Activated CD4-positive, alpha-beta T cell treated with anti-CD3 and anti-CD28 coated beads, Interleukin-2, amount 10 ng/mL, durations not matched to agents 7 days and 5 days (primary cell): ENCODE measurements at places on chromosomes 1 and 21. TPM values are rescaled to one million over a fixed set of nuclear protein-coding genes. Genes with fewer than 3 reads are reported as not detected.

The NUDC gene
- 64.5 TPM for total RNA-seq

The OR6K3 gene
- not detected for total RNA-seq

The LCE2A gene
- not detected for total RNA-seq

The TCHH gene
- 0.05 TPM for total RNA-seq

The KCNA3 gene
- 73.3 TPM for total RNA-seq

The OR10J1 gene
- not detected for total RNA-seq

The TSPAN2 gene
- total RNA-seq, result 3.5 TPM

The RGSL1 gene
- total RNA-seq, result not detected

The ST6GALNAC5 gene
- total RNA-seq, result not detected

The KRTAP11-1 gene
- not detected for total RNA-seq

DNA sequence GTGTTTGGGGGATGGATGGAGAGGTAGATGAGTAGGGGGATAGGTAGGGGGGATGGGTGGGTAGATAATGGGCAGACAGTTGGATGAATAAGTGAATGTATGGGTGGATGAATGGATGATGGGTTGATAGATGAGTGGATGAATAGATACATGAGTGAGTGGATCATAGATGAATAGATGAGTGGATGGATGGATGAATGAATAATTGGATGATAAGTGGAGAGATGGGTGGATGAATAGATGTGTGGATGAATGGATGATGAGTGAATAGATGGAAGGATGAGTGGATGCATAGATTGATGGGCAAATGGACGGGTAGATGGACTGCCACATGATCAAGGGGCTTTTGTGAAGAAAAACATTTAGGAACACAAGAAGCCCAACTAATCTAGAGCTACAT, 133.3 kb upstream of the F3 start:
- no peak for DNase-seq
- no peak overlapping the region for H3K27ac ChIP-seq
- peaks cover 15% of the 10 kb centered on the region for H3K27me3 ChIP-seq

GRCh38 chr1:171762143-171762563, 19.3 kb upstream of the METTL13 start:
- H3K27me3 ChIP-seq, result peaks cover 18% of the 10 kb centered on the region
- no peaks in the 10 kb centered on the region for H3K36me3 ChIP-seq
- no peak overlapping the region for H3K4me3 ChIP-seq
- H3K4me1 ChIP-seq, result no peaks in the 10 kb centered on the region
- H3K27ac ChIP-seq, result no peak overlapping the region

DNA sequence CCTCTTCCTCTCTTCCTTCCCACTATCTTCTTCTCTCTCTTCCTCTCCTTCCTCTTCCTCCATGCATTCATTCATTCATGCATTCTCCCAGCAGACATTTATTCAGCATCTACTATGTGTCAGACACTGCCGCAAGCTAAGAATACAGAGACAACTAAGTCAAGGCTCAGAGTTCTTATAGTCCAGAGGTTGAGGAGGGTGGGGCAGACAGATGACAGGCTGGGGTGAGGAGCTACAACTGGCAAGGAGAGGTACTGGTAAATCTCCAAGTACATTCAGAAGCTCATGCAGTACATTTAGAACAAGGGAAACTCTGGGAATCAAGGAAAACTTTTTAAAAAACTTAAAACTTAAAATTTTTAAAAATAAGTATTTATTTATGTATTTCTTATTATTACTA, 56.4 kb upstream of the FMOD start:
- no peaks in the 10 kb centered on the region for H3K4me1 ChIP-seq
- no peak overlapping the region for H3K27ac ChIP-seq
- H3K4me3 ChIP-seq, result no peak overlapping the region
- peaks cover 33% of the 10 kb centered on the region for H3K27me3 ChIP-seq
- DNase-seq, result no peak

DNA sequence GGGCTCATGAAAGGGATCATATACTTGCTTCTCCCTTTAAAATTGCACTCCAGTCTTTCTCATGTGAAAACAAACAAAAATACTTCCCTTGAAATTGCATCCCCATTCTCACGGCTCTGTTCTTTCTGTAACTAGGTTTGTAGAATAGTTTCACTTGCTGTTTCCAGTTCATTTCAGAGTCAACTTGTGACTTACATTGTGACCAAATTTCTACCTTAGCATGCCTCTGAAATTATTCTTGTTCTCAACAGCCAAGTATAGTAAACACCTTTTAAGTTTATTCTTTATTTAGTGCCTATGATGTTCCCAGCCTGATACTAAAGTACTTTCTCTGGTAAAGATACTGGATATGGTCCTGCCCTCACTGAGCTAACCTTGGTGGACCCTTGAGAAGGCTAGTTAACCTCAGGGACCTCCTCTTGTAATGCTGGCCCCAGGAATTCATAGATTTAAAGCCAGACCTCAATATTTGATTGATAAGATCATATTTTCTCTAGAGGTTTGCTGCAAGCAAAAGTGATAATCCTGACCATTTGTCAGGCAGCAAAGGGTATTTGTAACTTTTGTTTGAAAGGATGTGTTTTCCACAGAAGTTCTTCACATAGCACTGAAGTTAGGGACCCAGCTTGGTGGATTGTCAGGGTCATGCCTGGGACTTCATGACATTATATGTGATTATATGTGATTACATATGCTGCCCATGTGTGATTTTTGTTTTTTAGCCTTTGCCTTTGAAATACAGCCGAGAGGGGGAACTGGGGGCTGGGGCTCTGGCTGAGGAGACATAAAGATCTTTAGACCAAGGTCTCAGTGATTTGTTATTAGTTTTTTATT, 29.6 kb downstream of the VANGL2 start:
- H3K27ac ChIP-seq, result peak overlapping the region; percentile 81
- peak overlapping the region; percentile 3 for H3K4me3 ChIP-seq
- DNase-seq, result peak; percentile 27
- peaks cover 12% of the 10 kb centered on the region for H3K36me3 ChIP-seq
- H3K27me3 ChIP-seq, result no peaks in the 10 kb centered on the region

DNA sequence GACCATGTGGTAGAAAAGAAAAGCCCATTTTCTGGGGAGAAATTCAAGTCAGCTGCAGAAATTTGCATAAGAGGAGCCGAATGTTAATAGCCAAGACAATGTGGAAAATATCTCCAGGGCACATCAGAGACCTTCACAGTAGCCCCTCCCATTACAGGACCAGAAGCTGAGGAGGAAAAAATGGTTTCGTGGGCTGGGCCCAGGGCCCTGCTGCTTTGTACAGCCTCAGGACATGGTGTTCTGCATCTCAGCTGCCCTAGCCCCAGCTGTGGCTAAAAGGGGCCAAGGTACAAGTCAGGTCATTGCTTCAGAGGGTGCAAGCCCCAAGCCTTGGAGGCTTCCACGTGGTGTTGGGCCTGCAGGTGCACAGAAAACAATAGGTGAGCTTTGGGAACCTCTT, 108.3 kb downstream of the DMRTB1 start:
- H3K27ac ChIP-seq, result no peak overlapping the region
- no peak for DNase-seq
- H3K36me3 ChIP-seq, result no peaks in the 10 kb centered on the region
- no peak overlapping the region for H3K4me3 ChIP-seq
- H3K27me3 ChIP-seq, result peaks cover 46% of the 10 kb centered on the region

GRCh38 chr1:202250982-202251381, 57.4 kb downstream of the LGR6 start:
- H3K36me3 ChIP-seq, result no peaks in the 10 kb centered on the region
- peaks cover 22% of the 10 kb centered on the region for H3K27me3 ChIP-seq
- no peak for DNase-seq
- H3K4me1 ChIP-seq, result no peaks in the 10 kb centered on the region
- H3K27ac ChIP-seq, result no peak overlapping the region

GRCh38 chr1:27122652-27123051, 32.3 kb downstream of the SLC9A1 start:
- H3K36me3 ChIP-seq, result peaks cover 3% of the 10 kb centered on the region
- H3K27me3 ChIP-seq, result no peaks in the 10 kb centered on the region
- H3K4me3 ChIP-seq, result no peak overlapping the region

DNA sequence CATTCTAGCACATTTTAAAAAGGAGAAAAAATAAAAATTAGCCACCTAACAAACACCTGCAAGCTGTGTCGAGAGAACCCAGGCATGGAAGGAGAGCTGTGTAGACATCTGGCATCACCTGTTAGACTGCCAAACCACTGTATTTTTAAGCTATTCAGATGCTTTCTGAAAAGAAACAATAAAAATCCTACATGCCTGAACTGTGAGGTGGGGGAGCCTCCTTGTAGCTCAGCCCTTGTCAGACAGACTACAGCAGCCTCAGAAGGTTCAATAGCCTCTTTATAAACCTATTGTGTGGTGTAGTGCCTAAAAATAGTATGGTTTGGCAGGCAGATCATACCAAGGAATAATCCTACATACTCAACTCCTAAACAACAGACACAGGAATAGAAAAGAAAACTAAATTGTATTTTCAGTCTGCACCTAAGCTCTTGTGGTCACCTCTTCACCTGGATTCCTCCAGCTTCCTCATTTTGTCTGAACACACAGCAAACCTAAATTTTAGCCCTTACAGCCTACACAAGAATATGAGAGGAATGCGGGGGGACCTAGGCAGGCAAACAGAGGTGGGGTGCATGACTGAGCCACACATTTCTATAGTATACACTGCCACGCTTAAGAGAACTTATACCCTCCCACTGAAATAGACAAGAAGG, 67.0 kb downstream of the SIPA1L2 start:
- H3K4me3 ChIP-seq, result no peak overlapping the region
- H3K27ac ChIP-seq, result no peak overlapping the region
- no peaks in the 10 kb centered on the region for H3K27me3 ChIP-seq
- peaks cover 12% of the 10 kb centered on the region for H3K4me1 ChIP-seq
- H3K36me3 ChIP-seq, result no peaks in the 10 kb centered on the region
- no peak for DNase-seq

GRCh38 chr21:21111309-21111920, 113.2 kb downstream of the NCAM2 start:
- no peaks in the 10 kb centered on the region for H3K36me3 ChIP-seq
- H3K27me3 ChIP-seq, result no peaks in the 10 kb centered on the region
- no peak for DNase-seq

DNA sequence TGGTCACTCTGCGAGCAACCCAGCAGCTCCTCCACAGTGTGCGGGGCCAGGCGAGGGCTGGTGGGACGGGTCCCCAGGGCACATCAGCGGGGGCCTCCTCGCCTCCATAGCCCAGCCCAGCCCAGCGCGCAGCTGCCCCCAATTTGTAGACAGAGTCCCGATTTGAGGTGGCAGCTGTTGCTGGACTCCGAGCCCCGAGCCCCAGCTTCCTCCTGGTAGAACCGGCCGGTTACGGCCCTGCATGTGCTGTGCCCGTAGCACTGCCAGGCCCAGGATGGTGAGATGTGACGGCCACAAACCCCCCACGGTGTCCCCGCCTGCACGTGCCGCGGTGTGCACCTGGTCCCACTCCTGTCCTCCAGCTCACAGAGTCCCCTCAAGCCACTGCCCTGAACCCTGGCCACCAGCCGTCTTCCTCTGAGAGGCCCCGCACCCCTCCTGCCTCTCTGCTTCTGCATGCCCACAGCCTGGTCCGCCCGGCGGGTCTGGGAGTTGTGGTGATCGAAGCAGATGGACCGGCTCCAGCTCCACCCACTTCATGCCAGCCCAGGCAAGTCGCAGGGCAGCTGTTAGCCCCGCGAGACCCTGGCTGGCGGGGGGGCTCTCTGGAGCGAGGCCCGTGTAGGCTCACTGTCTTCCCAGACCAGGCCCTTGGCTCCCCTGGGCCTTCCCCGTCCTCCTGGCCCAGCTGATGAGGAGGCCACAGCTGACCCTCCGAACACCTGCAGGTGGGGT, 55.5 kb downstream of the MORN1 start:
- no peaks in the 10 kb centered on the region for H3K36me3 ChIP-seq
- H3K27me3 ChIP-seq, result no peaks in the 10 kb centered on the region
- no peaks in the 10 kb centered on the region for H3K4me1 ChIP-seq
- no peak overlapping the region for H3K4me3 ChIP-seq
- no peak for DNase-seq

DNA sequence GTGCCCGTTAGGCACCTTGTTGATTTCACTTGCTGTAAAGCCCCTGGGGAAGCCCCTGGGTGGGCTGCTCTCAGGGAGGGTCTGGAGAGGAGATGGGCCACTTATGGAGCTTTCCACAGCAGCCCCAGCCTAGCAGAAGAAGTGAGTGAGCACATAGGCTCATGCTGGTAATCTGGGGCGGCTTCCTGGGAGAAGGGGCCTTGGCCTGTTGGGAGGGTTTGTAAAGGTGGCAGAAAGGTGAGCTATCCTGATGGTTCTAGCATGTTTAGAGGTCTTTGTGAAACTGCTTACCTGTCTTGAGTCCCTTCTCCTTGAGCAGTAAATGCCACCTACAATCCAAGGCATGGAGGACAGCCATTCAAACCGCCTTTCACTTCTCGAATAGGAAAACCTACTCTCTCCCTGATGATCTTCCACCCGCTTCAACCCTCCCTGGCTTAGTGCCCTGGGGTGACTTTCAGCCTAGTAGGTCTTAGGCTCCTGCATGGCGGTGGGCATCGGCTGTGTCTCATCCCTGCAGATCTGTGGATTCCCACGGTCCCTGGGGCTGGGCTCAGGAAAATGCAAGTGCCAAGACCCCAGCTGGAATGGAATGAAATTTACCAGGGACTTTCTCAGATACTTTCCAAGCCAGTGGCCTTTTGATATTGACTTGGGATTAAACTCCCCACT, 87.6 kb upstream of the SELENON start:
- H3K4me1 ChIP-seq, result peaks cover 41% of the 10 kb centered on the region
- no peaks in the 10 kb centered on the region for H3K27me3 ChIP-seq
- no peak for DNase-seq

GRCh38 chr1:214511639-214511998, 39.8 kb downstream of the PTPN14 start:
- peaks cover 8% of the 10 kb centered on the region for H3K4me1 ChIP-seq
- peaks cover 2% of the 10 kb centered on the region for H3K27me3 ChIP-seq
- H3K36me3 ChIP-seq, result peaks cover 2% of the 10 kb centered on the region
- no peak overlapping the region for H3K27ac ChIP-seq

DNA sequence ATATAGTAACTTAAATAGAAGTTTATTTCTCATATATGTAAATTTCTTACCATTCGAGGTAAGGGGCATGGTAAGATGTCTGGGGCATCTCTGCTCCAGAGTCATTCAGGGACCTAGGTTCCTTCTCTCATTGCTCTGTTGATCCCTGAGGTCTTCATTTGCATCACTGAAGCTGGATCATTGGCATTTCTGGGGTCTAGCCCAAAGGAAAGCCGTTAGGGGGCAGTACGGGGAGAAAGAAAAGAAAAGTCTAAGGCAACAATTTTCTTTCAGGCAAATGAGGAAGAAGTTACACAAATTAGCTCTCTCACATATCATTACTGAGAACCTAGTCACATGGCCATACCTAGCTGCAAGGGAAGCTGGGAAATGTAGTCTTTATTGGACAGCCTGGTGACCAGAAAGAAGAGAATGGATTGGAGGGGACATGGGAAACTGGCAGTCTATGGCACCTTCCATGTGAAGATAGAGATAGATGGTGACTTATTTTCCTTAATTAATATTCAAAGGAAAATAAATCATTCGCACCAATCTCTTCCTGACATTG, 10.2 kb upstream of the SUSD4 start:
- peaks cover 4% of the 10 kb centered on the region for H3K27me3 ChIP-seq
- no peak overlapping the region for H3K4me3 ChIP-seq
- H3K36me3 ChIP-seq, result no peaks in the 10 kb centered on the region
- no peak overlapping the region for H3K27ac ChIP-seq
- H3K4me1 ChIP-seq, result no peaks in the 10 kb centered on the region
- no peak for DNase-seq
